Sigmoid colon (tissue), 7 donors: ENCODE measurements at places on chromosomes 4 and X.

- H3K27me3 ChIP-seq: no peaks in the 10 kb centered on the region
- no peaks in the 10 kb centered on the region for H3K36me3 ChIP-seq
- no peak overlapping the region for H3K27ac ChIP-seq
- no peak overlapping the region for H3K4me3 ChIP-seq
- no peak for DNase-seq
Measured at GRCh38 chrX:78957049-78957767, 12.0 kb downstream of the P2RY10 start.

DNA sequence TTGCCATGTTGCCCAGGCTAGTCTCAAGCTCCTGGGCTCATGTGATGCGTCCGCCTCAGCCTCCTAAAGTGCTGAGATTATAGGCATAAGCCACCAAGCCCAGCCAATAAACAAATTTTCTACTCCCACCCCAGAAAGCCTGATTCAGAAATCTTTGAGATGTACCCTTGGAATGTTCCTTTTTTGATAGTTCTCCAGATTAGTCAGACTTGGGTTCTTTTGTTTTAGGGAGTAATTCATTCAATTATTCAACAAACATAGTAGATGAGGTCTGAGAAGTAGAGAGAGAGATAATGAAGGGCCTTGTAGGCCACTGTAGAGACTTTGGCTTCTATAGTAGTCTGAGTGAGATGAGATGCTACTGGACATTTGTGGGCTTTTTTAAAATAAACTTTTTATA lies 27.8 kb downstream of the RP2 start:
- H3K27ac ChIP-seq: no peak overlapping the region
- H3K4me1 ChIP-seq: no peaks in the 10 kb centered on the region
- no peaks in the 10 kb centered on the region for H3K36me3 ChIP-seq
- H3K27me3 ChIP-seq: no peaks in the 10 kb centered on the region

DNA sequence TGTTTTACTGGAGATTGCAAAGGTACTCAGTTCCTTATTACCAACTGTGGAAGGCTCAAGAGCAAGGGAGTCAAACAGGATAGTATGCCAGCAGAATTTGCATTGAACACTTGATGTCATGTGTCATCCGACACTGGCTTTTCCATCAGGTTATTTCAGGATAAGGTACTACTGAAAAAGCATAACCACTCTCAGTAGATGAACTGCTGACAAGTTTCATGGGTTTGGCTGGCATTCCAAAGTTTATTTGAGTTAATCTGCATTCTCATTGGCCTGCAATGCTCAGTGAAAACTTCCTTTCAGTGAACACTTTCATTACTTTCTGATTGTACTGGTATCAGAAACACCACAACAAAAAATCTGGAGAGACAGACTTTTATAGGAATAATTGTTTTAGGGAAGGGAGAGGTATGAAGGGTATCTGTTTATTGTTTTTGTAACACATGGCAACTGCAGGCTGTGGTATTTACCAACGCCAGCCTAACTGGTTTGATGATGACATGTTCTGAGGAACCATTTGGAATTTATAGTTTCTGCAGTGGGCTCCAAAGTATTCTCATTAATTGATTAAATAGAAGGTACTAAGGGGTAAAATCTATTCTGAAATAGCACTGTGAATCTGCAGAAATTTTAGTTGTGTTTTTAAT lies 345.7 kb upstream of the NR3C2 start:
- no peak for DNase-seq
- no peaks in the 10 kb centered on the region for H3K27me3 ChIP-seq
- H3K4me1 ChIP-seq: peaks cover 20% of the 10 kb centered on the region
- H3K4me3 ChIP-seq: no peak overlapping the region

GRCh38 chr4:186806679-186807421 lies 83.2 kb upstream of the FAT1 start:
- no peak overlapping the region for H3K27ac ChIP-seq
- H3K36me3 ChIP-seq: no peaks in the 10 kb centered on the region
- DNase-seq: no peak
- H3K4me3 ChIP-seq: no peak overlapping the region
- peaks cover 5% of the 10 kb centered on the region for H3K4me1 ChIP-seq
- H3K27me3 ChIP-seq: no peaks in the 10 kb centered on the region

DNA sequence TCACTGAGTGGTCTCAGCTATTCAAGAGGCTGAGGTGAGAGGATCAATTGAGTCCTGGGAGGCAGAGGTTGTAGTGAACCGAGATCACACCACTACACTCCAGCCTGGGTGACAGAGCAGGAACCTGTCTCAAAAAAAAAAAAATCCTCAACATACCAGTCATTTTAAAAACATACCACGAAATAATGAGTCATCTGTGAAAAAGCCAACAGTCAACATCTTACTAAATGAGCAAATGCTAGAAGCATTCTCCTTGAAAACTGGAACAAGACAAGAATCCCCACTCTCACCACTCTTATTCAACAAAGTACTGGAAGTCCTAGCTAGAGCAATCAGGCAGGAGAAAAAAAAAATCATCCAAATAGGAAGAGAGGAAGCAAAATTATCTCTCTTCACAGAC lies 104.0 kb upstream of the ARHGEF9 start:
- no peak for DNase-seq
- no peaks in the 10 kb centered on the region for H3K36me3 ChIP-seq
- no peaks in the 10 kb centered on the region for H3K4me1 ChIP-seq
